ENCODE measurements at places on chromosomes 2 and 18.

GRCh38 chr2:219483451-219484342 lies 15.0 kb upstream of the GMPPA start:
- no peak for DNase-seq

DNA sequence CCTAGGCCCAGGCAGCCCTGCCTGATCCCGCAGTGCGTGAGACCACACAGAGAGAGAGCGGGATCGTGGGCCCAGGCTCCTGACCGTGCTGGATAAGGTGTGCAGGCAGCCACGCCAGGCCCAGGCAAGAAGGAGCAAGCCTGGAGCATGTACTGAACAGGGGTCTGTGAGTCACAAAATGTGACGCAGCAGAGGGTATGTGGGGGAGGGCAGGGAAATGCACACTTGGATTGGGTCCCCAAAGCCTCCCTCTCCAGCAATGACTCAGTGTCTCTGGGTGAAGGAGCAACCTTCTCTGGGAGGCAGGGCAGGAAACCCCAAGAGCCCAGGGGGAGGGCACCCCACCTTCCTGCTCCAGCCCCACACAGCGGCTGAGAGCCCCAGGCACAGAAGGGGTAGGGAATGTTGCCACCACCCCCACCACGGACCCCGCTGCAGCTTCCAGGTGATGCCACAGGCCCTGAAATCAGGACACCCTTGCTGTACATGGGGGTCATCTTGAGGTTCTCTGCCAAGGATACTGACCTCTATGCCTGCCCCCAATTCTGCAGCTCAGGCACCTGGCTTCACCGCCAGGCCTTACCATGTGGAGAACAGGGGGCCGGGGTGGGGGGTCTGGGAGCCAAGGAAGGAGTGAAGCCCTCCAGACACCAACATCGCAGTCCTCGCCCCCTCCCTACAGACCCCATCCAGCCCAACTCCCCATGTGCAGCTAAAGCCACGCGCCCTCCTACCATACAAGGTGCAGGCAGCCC lies 1.3 kb upstream of the GPC1 start:
- DNase-seq, result no peak

DNA sequence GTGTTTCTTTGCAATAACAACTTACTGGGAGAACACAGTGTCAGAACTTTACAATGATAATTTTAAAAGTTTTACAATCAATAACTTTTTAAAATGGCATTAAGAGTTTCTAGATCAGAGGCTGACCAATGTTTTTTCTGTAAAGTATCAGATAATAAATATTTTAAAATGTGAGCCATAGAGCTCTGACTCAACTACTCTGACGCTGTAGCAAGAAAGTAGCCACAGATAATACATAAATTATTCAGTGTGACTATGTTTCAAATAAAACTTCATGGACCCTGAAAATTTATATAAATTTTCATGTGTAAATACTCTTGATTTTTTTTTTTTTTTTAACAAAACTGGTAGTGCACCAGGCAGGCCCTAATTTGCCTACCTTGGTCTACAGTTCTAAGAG lies 77.4 kb downstream of the CUL3 start:
- no peak for DNase-seq

- DNase-seq, result no peak
Measured at GRCh38 chr2:135800513-135801460, 36.2 kb downstream of the LCT start.

DNA sequence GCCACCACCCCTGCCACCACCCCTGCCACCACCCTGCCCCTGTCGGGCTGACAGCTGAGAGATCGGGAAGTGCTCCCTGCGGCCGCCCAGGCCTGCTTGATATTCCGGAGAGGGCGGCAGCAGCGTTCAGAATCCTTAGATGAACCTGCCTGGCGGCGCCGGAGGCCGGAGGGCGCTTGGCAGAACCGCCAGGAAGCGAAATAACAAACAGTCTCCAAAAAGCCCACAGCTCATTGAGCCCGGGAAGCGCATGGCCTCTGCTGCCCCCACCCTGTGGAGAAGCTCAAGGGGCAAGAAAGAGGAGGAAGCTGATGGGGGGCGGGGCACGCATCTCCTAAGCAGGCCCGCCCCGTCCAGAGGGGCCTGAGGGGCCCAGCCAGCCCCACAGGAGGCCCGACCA lies 92.2 kb upstream of the MBOAT2 start:
- peak; percentile 58 for DNase-seq

DNA sequence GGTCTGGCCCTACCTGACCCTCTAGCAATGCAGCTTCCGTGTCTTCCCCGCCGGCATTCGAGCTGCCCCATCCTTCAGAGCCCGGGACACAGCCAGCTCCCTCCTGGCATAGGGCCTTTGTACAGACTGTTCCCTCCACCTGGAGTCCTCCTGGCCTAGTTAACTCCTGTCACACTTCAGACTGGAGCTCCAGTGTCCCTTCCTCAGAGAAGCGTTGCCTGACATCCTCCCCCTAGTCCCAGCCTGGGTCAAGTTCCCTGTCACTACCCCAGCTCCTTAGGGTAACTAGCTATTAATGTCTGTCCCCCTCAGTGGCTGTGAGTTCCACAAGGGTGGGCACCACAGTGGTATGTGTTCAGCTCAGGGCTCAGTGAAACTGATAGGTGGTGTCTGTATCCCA lies 45.5 kb upstream of the LOXHD1 start:
- DNase-seq, result no peak

DNA sequence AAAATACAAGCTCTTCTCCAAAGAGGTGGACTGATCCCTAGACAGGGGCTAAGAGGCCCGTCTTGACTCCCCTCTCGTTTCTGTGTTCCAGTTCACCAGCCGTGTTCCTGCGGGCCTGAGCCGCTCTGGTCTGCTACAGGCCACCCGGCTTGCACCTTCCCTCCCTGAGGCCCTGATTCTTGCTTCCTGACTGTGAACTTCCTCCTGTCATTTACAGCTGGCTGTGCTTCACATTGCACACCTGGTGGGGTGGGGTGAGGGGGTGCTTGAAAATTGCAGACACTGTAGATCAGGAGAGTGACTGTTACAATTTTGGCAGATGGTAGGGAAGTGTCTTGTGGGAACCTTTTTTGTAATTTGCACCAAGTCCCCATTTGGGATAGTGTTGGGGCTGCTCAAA lies 64.4 kb downstream of the TSN start:
- DNase-seq, result no peak

- DNase-seq, result no peak
Measured at GRCh38 chr2:231181860-231182512, 16.4 kb upstream of the ARMC9 start.

GRCh38 chr2:182593394-182593975 lies 122.6 kb upstream of the DNAJC10 start:
- DNase-seq, result no peak

GRCh38 chr2:8204711-8205110 lies 477.1 kb upstream of the ID2 start:
- no peak for DNase-seq

- DNase-seq, result no peak
Measured at GRCh38 chr2:179443180-179443579, 178.5 kb upstream of the SESTD1 start.

DNA sequence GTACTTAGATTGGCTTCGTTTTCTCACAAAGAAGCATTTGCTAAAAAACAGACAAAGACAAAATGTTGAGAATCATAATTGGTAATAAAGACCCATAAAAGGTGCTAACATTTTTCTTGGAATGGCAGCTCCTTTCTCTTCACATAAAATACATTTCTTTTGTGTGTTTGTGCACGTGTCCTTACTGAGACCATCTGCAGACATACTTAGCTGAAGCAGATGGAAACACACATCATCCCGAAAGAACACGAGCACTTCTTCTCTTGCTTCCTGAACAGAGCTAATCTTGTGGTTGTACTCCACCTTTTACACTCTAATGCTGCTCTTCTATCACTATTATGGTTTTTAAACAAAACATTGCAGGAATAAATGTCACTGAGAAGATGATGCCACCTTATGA lies 142.5 kb downstream of the SPHKAP start:
- no peak for DNase-seq

DNA sequence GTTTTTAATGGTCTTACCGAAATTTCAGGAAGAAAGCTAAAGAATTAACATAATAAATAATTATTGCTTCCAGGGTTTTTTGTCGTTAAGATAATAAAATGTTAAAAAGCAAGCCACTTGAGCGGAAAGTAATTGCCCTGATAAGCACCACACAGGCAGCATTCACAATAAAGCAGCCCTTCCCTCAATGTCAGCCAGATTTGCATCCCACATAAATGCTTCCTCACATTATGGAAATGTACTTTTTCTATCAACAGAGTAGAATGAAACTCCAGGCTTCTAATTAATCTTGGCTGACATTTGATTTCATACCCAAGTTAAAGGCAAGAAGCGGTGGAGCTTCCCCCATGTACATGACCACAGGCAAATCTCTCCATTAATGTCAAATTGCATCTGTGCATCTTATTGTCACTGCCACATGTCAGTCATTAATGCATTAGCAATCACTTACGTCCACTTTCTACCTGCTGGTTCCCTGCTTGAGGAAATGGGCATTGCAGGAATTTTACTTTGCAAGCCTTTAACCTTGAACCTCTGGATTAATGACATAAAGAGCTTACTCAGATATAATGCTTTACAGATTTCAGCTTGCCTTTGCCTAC lies 26.2 kb downstream of the PTPRM start:
- no peak for DNase-seq

DNA sequence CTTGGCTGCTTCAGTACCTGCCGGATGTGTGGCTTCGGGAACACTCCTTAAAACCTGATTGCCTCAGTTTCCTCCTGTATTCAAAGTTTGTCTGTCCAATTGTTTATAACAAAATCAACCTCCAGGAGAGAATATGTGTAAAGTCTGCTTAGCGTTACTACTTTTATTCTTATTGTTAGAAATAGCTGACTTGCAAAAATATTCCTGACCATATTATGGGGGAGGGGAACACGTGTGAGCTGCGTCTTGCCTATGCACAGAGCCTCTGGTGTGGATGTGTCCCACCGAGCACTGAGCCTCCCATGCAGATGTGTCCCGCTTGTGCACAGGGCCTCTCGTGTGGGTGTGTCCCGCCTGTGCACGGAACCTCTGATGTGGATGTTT lies 82.5 kb downstream of the DCDC2C start:
- no peak for DNase-seq

DNA sequence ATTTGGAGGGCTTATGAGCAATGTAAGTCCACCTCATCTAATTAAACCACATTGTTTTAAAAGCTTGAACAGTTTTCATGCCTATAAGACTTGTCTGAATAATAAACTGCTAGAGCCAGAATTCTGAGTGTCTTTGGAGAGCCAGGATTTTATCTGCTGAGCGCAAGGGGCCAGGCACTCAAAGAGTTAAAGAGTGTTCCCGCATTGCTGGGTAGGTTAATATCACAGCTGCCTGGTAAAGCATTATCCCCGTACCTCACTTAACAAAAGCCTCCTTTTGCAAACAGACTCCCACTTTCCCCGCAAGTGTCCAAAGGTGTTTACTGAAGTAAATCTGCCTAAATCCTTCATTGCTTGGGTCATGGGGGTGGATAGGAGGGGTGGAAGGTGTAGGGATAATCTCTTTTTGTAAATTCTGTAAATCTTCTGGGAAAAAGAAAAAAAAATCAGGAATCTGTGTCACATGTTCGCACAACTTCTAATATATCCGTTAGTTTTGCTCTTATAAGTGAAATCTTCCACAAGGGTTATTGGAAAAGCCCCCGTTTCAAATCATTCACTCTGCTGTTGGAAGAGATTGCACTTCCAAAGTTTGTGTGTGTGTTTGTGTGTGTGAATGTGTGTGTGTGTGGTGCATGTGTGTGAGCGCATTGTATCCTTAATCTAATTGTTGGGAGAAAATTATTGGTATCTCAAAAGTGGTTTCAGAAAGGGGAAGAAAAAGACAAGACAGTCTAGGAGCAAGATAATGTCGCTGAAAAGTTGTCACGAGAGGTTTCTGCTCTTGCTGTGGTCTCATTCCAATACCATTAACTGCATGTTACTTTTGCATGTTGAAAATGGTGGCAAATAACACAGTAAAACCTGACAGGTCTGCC lies 10.7 kb downstream of the ZEB2 start:
- peak; percentile 63 for DNase-seq

Measured in hematopoietic multipotent progenitor cell treated with erythropoietin and hydrocortisone succinate and interleukin-3 and kit ligand, for 8 days (in vitro differentiated cells).